ENCODE measurements at places on chromosomes 12 and 14.
A peak's percentile ranks its signal among the peaks of the same experiment; 100 is the strongest.

DNA sequence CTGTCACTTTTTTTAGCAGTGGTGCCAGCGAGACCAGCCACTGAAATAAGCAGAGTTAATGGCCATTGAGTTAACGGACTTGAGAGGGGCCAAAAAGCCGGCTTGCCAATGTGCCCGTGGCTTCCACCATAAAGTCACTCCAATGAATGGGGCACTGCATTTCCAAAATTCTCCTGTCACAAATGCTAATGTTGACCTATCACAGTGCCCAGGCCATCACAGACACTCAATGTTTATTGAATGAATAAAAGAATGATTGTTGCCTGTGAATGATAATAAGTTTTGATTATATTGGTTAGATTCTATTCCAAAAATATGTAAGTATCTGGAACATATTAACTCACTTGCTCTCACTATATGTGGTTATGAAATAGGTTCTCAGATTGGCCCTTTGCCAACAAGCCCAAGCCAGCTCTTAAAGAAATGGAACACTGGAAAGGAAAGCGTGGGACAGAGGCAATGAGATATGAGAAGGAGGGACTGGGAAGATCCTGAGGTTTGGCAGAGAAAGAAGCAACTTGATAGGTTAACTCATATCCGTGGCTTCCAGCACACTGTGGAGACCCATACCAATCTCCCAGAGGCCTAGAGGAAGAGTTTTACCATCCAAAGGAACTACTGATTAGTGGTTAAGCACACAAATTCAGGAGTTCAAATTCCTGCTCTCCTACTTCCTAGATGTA is 108.7 kb downstream of the BTG1 start:
- DNase-seq: no peak

DNA sequence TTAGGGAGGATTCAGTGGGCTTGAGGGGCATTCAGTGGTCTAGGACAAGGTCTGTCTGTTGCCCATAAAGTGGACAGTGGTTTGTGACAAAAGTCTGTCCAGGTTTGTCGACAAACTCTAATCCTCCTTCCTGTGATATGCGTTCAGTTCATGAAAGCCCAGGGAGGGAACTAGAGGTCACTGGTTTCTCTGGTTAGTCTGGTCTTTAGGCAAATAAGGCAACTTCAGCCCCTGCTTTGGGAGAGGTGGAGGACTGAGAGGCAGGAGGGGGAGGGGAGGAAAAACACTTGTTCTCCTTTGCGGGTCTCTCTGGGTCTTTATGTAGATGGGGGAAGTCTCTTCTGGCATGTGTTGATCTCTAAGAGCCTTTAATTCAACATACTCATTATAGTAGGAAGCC is 235.1 kb upstream of the PWP1 start:
- no peak for DNase-seq

- DNase-seq: no peak
Measured at GRCh38 chr14:101934601-101935150, 29.7 kb upstream of the DYNC1H1 start.

- DNase-seq: no peak
Measured at GRCh38 chr12:113469949-113470743, 1.5 kb downstream of the LHX5 start.

GRCh38 chr12:123238961-123239360 is 5.7 kb downstream of the MTRFR start:
- no peak for DNase-seq

DNA sequence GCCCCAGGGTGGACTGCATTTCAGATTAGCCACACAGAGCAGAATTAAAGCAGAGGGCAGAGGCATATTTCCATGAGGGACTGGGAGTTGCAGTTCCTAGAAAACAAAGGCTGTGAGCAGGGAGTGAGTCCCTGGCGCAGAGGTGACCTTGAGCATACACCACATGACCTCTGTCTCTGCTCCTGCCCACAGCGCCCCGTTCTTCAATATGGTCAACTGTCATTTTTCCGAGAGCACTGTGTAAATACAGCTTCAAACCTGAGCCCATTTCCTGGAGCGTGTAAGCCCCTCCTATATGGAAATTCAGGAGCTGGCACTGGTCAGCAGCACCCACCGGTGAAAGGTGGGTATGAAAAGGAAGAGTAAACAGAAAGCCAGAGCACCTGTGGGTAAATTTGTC is 192.2 kb upstream of the PELI2 start:
- no peak for DNase-seq

DNA sequence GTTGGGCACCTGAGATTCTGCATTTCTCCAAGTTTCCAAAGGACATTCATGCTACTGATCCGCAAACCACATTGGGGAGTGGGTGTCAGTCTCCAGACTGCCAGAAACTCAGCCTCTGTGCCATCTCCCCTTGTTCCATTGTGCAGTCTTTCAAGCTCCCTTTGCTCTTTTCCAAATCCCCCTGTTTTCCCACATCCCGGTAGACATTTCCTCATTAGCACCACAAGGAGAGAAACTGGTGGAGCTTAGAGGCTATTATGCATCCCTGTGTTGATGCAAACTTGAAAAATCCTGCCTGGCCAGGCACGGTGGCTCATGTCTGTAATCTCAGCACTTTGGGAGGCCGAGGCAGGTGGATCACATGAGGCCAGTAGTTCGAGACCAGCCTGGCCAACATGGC is 10.7 kb downstream of the CCDC63 start:
- no peak for DNase-seq

DNA sequence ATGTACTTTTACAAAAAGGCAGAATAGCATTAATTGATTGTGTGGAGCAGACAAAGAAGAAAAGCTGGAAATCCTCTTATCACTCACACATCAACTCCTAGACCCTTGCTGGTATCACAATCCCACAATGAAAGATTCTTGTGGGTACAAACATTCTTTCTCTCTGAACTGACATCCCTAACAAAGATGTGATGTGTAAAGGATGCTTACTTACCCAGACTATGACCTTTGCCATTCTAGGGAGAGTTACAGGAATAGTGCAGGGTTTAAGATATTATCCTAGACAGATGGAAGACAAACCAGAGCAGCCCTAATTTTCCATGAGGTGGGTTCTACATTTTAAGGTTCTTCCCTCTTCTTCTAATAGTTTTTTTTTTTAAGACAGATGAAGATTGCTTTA is 60.4 kb upstream of the SLC6A15 start:
- DNase-seq: no peak

- DNase-seq: no peak
Measured at GRCh38 chr12:73083736-73084135, 811.6 kb downstream of the TRHDE start.

- DNase-seq: no peak
Measured at GRCh38 chr14:89231426-89232113, 185.5 kb downstream of the FOXN3 start.

DNA sequence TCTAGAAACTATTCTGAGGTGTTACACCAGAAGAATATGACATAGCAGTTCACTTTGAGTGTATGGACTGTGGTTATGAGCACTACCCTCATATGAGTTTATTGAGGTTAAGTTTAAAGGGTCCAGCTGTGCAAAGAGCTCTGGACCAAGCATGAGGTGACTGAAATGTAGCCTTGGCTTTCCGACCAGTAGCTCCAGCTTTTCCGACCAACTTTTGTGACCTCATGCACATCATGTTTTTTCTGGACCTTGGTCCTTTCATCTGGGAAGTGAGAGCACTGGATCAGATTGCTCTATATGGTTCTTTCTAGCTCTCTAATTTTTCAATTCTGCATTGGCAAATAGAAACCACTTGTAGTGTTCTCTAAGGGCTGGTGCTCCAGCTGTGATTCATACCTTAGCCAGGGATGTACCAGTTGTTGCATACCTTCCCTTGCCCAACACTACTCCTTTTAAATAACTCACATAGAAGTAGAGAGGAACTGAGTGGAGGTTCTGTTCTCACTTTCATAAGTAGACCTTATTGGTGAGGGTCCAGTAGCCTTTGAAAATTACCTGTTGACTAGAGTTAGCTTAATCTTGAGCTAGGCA is 16.6 kb downstream of the IGF1 start:
- no peak for DNase-seq

GRCh38 chr14:50530794-50531365 is 1.5 kb downstream of the MAP4K5 start:
- DNase-seq: no peak

- DNase-seq: peak; percentile 31
Measured at GRCh38 chr12:125110641-125111360, 45.6 kb downstream of the AACS start.

- no peak for DNase-seq
Measured at GRCh38 chr12:131142891-131143657, 189.4 kb downstream of the ADGRD1 start.

GRCh38 chr14:44135972-44136371 is 371.1 kb downstream of the FSCB start:
- no peak for DNase-seq

- DNase-seq: no peak
Measured at GRCh38 chr14:89429199-89430181, 12.5 kb upstream of the FOXN3 start.

GRCh38 chr14:64465831-64466554 is 694 bp downstream of the AKAP5 start:
- no peak for DNase-seq

DNA sequence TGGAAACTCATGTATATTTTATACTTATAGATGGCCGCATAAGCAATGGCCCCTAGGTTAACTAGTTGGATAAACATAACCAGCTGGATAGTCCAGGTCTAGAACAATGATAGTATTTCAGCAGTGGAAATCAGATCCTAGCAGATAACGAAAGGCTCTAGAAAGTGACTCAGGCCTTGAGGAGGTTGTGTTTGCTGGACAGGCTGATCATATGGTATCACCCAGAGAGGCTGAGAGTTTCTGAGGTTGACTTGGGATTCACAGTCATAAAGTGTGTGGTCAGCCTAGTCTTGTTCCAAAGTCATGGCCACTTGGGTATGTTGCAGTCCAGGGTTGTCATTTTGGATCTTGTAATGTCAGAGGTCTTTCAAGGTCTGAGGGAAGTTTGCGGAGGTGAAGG is 16.8 kb downstream of the FLVCR2 start:
- no peak for DNase-seq

GRCh38 chr12:69828897-69829296 is 3.9 kb downstream of the MYRFL start:
- DNase-seq: no peak

DNA sequence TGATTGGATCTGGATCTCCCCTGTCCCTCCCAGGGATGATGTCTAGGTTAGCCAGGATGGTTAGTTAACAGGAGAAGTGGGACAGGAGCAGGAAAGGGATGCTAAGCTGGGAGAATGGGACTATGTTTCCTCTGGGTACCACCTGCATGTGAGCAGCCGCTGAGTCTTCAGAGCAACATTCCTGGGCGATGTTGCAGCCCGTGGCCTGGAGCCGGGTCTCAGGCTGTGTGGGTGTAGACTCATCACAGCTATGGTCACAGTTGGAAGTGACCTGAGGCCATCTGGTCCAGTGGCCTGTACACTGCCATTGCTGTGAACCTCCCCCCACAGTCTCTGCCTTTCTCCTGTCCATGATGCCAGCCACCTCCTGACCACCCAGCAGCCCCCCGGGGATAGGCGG is 422.6 kb downstream of the DPF3 start:
- DNase-seq: no peak

- no peak for DNase-seq
Measured at GRCh38 chr14:96752125-96752524, 45.1 kb upstream of the VRK1 start.

- no peak for DNase-seq
Measured at GRCh38 chr12:99766408-99766807, 118.9 kb downstream of the GARIN6 start.

DNA sequence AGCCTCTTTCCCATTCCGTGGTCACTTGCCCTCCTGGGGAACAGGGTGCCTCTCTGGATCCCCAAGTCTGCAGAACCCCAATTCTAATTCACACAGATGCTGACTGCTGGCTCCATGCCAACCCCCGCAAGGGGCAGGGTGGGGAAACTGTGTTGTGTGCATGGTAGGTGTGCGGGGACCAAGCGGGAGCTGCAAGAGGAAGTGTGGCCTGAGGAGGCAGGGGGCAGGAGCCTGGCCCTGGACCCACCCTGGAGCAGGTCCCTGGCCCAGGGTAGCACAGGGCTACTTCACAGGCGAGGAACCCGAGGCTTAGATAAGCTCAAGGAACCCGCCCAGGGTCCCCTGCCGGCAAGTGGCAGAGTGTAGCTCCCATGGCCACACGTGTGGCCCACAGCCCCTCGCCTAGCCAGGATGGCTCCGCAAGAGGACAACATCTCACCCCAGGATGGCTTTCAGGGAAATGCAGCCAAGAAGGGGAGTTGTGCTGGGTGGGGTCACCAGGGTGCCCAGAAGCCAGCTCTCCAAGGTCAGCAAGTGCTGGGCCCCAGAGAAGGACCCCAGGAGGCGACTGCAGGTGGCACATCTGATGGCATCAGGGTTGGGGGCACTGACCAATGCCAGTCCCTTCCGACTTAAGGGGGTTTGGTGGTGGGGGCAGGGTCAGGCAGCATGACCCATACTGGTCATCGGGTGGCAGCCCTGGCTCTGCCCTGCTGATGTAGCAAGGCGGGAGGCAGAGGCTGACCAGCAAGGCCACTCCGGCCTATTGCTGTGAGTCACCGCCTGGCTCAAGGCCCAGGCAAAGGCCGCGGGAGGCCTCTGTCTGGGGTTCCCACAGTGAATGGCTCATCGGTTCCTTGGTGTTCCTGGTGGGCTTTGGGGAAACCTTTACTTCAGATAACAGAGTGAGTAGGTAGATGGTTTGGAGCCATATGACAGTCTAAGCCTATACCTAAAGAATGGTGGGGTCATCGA is 37.3 kb upstream of the EML1 start:
- no peak for DNase-seq

DNA sequence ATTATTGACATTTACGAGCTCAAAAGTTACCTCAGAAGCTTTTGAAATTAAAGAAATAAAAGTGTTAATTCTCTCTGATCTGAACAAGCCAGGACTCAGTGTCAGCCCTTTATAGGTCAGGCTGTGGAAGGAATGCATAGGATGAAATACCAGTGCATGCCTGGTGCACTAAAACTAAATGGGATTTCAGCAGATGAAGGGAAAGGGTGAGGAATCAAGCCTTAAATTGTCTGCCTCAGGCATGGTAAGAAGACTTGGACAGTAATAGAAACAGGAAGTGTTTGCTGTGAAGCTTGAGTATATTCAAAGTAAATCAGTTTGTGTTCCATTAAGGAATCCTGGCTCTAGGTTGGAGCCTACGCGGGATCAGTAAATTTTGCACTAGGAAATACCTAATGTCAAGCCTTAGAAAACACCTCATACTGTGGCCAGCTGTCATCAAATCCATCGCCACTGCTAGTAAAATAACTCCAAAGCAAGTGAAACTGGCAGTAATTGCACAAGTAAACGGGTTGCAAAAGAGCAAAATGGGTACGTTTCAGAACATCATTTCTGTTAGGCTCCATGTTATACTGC is 76.3 kb downstream of the PDE3A start:
- DNase-seq: no peak

GRCh38 chr12:12891881-12892355 is 556 bp downstream of the GPRC5A start:
- no peak for DNase-seq

DNA sequence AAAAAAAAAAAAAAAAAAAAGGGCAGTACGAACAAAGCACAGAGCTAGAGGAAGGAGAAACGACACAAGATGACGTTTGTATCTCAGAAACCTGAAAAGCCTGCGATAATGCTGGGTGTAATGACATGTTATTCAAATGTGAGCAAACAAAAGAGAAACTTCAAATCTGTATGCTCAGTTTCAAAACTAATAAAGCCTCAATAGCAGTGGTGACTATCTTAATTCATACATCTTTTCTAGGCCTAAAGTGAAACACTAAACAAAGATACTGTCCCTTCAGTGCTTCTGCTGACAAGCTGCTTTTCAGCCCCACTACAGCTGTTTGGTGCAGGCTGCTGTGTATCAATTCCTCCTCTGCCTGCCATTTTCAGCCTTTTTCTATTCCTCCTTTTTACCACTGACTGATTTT is 15.8 kb downstream of the ITPR2 start:
- no peak for DNase-seq

All from AG04449 (cell line).